Activated naive CD4-positive, alpha-beta T cell treated with Interleukin-2 at 50 U/mL for 16 hours (primary cell): ENCODE measurements at places on chromosomes 1 and 21.

DNA sequence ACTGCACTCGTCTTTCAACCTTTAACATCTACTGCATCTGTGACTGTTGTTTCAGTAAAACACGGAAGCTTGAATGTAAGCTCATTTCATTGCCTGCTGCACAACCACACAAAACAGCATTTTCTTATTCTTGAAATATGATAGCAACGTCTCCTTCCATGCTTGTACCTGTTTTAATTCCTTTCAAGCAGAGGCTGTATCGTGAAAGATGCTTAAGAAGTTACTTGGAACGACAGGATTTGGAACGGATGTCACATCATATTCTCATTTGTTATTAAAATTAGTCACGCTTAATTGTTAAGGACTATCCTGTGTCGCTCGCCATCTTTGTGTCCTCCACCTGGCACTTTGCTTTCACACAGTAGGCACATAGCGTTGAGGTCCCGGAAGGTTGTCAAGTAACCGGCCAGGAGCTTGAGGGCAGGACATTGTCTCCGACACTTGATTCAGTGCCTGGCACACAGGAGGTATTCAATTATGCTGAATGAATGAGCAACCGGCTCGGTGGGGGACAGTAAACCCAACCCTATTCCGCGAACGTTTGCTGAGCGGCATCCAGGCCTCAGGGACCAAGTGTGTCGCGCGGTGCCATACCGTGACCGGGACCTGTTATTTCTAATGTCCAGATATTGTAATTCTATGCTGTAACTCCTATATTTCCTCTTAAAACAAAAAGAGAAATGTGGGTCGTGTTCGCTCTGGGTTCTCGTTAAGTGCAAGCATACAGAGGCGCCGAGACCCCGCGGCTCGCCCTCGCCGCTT lies 499 bp upstream of the SH3GLB1 start:
- DNase-seq: no peak

DNA sequence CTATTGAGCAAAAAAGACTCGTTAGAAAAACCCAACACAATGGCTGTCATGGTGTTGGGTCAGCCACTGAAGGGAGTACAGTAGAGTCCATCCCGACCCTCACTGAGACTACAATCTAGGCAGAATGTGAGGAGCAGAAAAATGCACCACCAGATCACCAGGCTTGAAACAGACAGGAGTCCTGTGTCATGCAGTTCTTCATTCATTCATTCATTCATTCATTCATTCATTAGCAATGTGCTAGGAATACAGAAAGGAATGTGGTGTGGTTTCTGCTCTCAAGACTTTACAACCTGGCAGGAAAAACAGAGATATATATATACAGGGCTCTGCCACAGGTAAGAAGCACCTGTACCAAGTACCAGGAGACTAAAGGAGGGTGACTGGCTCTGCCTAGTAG lies 392.3 kb downstream of the OMA1 start:
- no peak for DNase-seq

DNA sequence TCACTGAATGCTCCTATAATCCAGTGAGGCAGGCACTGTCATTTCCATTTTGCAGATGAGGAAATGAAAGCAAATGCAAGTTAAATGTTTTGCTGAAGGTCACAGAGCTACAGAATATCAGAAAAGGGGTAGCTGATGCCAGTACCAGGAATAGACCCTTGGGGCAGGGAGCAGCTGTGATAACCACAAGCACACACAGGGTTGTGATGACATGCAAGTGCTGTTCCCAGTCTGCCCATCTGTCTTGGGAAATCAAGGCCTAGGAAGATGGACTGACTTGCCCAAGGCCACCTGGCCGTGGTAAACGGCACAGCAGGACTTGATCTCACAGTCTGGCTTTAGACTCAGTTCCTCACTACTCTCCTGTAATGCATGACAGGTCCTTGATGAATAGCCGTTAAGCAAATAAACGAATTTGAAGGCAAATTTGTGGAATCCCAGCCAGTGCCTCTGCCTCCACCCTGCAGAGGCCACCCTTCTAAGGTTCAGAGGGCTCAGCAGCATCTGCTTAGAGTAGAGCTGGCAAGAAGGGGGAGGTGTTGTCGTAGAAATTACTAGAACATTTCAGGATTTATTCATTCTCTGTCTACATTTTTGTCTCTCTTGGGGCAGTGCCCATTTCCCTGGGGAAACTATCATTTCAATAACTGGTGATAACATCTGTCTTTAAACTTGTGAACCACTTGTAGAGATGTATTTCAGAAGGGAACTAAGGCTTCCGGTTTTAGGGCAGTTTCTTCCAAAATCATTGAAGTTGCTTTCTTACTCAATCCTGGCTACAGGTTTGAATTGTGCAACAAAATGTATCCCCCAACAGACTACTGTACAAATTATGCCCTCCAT lies 53.2 kb upstream of the MRPS6 start:
- no peak for DNase-seq

GRCh38 chr21:28875078-28875477 lies 117.6 kb downstream of the LTN1 start:
- DNase-seq: no peak

- DNase-seq: no peak
These were observed 60.3 kb downstream of the FH start for GRCh38 chr1:241459186-241459802.

- DNase-seq: no peak
These were observed 35.7 kb downstream of the NEK2 start for GRCh38 chr1:211639475-211640300.
